SK-N-MC (cell line): ENCODE measurements at places on chromosomes 2 and 18.

DNA sequence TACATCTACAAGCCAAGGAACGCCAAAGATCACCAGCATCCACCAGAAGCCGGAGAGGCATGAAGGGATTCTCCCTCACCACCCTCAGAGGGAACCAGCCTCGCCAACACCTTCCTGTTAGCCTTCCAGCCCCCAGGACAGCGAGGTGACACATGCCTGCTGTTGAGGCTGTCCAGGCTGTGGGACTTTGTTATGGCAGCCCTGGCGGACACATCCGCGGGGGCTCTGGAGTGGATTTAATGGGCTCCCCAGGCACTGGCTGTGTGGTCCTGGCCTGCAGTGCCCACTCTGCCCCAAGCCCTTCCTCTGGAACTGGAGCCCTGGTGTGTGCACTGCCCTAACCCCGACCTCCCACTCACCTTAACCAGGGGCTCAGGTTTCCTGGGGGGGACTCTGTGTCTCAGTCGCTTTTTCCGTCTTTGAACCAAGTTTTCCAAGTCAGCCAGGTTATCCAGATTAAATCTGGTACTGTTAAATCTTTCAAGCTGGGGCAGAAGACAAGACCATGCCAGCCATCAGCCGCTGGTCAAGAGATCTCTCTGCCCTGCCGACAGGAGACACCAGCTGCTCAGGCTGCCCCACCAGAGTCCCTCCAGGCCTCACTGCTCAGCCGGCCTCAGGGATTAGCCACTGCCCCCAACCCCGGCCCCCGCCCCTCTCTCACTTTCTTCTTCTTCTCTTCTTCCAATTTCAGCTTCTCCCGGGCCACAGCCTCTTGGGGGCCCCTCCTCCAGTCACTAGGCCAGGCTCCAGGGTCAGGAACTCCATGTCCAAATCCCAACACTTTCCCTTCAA, 1.9 kb downstream of the ANKRD23 start:
- DNase-seq = no peak

GRCh38 chr18:64539847-64540246, 391.0 kb upstream of the LINC00305 start:
- DNase-seq = no peak

DNA sequence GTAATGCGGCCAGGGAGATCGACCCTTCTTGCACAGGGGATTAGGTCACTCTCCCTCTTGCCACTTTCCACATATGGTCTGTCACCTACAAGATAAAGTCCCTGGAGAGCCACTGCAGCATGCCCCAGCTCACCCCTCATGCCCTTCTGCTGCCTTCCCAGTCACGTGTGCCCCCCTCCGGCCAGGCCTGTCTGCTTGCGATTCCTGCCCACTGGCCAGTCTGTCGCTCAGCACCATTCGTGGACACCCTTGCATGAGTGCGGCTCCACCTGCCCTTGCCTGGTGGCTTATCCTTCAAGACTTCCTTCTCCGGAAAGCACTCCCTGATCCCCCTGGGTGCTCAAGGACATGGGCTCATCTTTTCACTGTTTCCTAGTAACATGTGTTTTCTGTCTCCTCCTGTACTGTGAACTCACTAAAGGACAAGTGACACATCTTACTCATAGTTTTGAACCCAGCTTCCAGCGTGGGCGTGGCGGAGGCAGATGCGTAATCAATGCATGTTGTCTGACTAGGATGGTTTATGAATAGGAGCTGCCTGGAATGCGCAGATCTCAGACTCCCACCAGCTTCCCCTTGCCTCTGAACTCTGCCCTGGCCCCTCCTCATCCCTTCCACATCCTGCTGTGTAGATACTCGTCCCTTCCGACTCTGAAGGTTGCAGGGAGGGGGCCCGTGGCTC, 7.8 kb upstream of the NT5DC4 start:
- no peak for DNase-seq

- no peak for DNase-seq
Measured at GRCh38 chr2:217033186-217033585, 173.3 kb upstream of the TNP1 start.

- DNase-seq = no peak
Measured at GRCh38 chr18:79911344-79912270, 39.8 kb downstream of the SLC66A2 start.

- no peak for DNase-seq
Measured at GRCh38 chr2:85607268-85608215, 4.3 kb downstream of the C2orf68 start.

- no peak for DNase-seq
Measured at GRCh38 chr2:145007093-145007959, 487.4 kb upstream of the ZEB2 start.

GRCh38 chr2:35184471-35184870, 1171.1 kb upstream of the CRIM1 start:
- DNase-seq = no peak

GRCh38 chr2:69993048-69993565, 31.7 kb upstream of the ASPRV1 start:
- no peak for DNase-seq
